ENCODE measurements at places on chromosomes 7 and 10. TPM values are rescaled to one million over a fixed set of nuclear protein-coding genes. Genes with fewer than 3 reads are reported as not detected.

ASB15 gene
- total RNA-seq = not detected

IFIT1 gene
- total RNA-seq = 6.2 TPM

SLC25A13 gene
- 12.7 TPM for total RNA-seq

OR2A42 gene
- not detected for total RNA-seq

NPC1L1 gene
- total RNA-seq = 0.08 TPM

All from CD4-positive, alpha-beta T cell (primary cell).